Ecto neural progenitor cell (in vitro differentiated cells): ENCODE measurements at places on chromosomes 3 and 15.

DNA sequence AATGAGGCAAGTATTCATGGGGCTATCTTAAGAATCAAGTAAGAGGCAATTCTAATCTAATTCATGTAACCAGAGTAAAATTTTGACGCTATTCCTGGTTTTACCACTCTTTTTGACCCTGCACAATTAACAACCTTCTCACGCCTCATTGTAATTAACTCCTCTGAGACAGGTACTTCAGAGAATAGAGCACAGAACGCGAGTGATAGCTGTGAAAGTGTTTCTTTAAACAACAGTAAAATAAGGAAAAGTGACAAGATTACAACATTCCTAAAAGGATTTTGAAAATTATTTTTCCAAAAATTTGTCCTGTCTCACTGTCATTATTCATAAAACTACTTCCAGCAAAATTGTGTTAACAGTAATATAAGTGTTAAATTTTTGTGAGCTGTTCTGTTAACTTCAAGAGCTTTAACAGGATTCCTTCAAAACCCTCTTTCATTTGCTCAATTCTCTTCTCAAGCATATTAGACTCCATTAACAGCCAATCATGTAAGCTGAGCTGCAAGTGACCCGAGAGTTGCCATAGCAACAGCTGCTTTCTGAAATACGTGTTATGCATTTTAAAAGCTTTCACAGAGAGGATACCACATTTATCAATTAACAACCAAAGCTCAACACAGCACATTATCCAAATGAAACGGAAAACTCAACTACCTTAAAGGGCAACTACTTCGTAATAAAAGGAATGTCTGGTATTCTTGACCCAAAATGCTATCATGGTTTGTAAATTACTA, 93.1 kb downstream of the STAG1 start:
- DNase-seq: no peak

GRCh38 chr15:71344316-71344715, 229.0 kb downstream of the THSD4 start:
- no peak for DNase-seq

GRCh38 chr15:89340573-89340972, 5.9 kb upstream of the POLG start:
- no peak for DNase-seq

DNA sequence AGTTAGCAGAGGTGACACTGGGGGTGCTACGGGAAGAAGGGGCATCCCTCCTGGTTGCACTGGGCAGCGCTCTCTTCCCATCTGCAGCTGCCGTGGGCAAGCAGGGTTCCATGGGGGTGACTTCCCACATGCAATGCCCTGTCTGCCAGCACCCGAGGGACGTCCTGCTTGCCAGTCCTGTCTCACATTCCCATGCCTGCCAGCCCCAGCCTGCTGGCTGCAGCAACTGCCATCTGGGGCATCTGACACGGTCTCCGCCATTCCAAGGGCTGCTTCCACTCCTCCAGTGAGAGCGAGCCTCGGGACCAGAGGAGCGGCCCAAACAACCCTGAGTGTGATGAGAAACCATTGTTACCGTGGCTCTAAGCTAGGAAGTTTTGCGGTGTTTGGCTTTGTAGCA, 45.4 kb upstream of the RPL32 start:
- DNase-seq: no peak

DNA sequence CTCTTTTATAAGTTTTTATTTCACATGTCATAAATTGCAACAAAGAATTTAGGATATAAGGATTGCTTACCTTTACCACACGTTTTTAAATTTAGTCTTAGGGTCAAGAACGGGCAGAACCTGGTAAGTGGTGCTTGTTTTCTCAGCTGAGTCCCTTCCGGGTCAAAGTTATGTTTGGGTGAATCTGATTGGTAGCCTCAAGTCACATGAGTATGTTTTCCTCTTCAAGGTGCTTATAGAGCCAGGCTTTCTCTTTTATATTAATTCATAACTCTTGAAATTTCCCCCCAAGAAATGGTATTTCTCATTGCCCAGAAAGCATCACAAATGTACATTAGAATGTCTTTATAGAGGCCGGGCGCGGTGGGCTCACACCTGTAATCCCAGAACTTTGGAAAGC, 415.7 kb upstream of the ROBO2 start:
- DNase-seq: no peak

DNA sequence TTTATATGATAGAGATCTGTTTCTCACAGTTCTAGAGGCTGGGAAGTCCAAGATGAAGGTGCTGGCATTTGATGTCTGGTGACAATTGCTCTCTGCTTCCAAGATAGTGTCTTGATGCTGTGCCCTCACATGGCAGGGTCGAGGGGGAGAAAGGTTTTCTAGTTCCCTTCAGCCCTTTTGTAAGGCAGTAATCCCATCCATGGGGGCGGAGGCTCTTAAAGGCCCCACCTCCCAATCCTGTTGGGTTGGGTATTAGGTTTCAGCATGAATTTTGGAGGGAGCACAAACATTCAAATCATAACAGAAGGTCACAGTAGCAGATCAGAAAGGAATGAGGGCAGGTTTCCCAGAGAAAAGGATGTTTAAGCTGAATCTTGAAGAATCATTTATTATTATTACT, 601.7 kb upstream of the ZNF717 start:
- no peak for DNase-seq

GRCh38 chr15:63719281-63719680, 114.5 kb downstream of the HERC1 start:
- no peak for DNase-seq

DNA sequence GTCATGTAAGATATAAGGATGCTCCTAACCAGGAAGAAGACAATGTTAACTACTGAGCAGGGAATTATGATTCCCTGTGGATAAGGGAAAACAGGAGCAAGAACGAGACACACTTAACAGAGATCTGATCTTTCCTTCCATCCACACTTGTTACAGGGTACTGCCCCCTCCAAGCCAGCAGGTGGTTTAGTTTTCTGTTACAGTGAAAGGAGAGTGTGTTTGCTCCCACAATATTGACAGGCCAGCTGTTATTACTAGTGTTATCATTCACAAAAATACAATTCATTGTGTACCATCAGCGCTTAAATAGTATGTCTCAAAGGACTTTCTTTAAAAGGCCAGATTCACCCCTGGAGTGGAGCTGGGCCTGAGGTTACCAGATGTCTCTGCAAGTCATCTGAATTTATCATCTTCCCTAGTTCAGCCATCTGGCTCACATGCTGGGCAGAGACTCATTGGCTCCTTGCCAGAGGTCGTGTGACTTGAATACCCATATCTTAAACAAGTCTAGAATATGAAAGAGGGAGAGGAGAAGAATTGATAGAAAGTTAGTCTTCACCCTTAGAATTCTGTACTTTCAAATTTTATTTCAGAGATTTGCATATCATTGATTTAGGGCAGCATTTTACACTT, 16.8 kb upstream of the FMN1 start:
- DNase-seq: no peak

GRCh38 chr3:104368760-104369159, 997.9 kb upstream of the ALCAM start:
- DNase-seq: no peak
